GDM1 (cell line): ENCODE measurements at places on chromosomes 1 and 21.

GRCh38 chr1:56898005-56898373 lies 43.4 kb downstream of the C8A start:
- no peak for DNase-seq

GRCh38 chr1:26994787-26995517 lies 1.5 kb downstream of the TRNP1 start:
- no peak for DNase-seq

GRCh38 chr1:220804202-220804586 lies 17.5 kb downstream of the MTARC1 start:
- no peak for DNase-seq

GRCh38 chr1:151790940-151791651 lies 796 bp upstream of the TDRKH start:
- DNase-seq, result no peak

DNA sequence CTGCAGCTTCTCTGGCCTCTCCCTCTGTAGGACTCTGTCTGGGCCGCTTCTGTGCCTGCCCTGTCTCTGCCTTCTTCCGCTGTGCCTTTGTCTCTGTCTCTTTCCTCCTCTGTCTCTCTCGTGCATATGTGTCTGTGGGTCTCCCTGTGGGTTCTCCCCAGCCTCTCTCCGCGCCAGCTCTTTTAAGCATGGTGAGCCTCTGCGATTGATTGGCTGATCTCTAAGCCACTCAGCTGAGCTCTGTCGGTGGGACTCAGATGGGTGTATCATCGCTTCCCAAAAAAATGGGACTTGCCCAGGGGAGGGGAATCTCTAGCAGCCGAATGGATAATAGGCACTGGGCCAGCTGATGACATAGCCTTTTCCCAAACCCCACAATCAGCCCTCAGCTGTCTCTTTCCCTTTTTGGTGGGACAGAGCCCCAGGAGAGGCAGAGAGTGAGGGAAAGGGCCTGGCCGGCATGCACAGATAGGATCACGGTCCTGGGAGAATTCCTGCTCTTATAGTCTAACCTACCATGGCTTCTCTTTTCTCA lies at the start of gene ADAMTS4:
Gene ADAMTS4, minus strand, starts transcription at position 158 of the 535 bp plus-strand sequence. CDS start 427 bp downstream, outside the sequence.
- DNase-seq, result no peak

- no peak for DNase-seq
Measured at GRCh38 chr1:24968941-24969585, 39.0 kb upstream of the RUNX3 start.

- DNase-seq, result no peak
Measured at GRCh38 chr21:41747943-41748738, 18.7 kb downstream of the RIPK4 start.

- DNase-seq, result no peak
Measured at GRCh38 chr1:28756846-28757245, 20.1 kb downstream of the YTHDF2 start.

DNA sequence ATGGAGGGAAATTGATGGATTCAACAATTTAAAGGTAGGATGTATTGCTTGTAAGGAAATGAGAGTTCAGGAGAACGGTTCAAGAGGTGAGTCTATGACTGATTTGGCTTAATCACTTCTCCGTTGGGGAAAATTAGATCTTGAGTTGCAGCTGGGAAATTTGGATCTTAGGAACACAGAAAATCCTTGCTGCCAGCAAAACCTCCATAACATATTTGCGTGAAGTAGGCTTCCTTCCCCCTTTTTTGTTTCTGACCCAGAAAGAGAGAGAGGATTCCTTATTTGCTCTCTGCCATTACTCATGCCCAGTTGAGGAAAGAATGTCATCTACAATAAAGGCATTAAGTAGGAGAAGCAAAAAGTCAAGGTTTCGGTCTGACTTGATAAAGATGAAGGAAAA lies 73.5 kb upstream of the PDC start:
- DNase-seq, result no peak

GRCh38 chr1:89672489-89673183 lies 39.7 kb downstream of the LRRC8C start:
- no peak for DNase-seq

DNA sequence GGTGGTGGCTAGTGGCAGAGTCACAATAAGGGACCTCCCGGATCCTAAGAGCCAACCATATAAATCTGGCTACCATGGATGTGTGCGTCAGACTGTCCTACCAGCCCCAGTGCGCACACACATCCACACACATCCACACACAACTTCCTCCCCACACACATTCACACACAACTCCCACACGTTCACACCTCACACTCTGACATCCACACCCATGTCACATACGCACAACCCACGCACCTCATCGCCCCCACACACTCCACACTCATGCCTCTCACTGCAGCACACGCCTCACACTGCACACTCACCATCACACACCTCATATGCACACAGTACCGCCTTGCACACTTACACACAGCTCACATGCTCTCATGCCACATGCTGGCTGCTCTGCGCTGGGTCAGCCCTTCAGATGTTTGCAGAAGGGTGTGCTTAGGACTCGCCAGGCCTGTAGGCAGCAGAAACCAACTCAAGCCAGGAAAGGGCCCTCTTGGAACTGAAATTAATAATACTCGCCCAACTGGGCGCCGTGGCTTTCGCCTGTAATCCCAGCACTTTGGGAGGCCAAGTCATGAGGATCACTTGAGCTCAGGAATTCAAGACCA lies 3.0 kb downstream of the LDLRAD2 start:
- DNase-seq, result no peak

- DNase-seq, result no peak
Measured at GRCh38 chr21:31405604-31406003, 61.5 kb upstream of the TIAM1 start.

- DNase-seq, result peak; percentile 46
Measured at GRCh38 chr1:224592636-224593582, 23.2 kb upstream of the CNIH3 start.

DNA sequence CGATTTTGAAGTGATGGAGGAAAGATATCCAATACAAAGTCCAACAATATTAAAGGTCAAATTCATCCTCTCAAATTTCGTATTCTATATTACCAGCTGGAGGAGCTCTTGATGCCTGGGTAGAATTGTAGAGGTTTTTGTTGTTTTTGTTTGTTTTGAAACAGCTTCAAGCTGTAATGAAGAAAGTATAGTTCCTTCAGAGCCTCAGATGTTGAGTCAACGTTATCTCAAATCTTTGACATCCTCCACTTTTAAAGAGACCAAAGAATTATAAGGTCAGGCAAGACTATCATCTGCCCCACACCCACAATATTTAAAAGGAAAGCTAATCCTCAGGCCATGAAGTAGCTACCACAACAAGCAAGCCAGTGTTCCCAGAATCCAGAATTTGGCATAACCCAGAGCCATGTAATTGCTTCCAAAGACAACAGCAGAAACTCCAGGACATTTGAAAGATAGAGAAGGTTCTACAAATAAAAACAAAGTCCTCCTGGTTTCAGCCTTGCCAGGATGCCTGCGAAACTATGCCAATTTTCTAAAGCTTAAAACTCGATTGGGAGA lies 24.9 kb downstream of the VAV3 start:
- DNase-seq, result no peak

DNA sequence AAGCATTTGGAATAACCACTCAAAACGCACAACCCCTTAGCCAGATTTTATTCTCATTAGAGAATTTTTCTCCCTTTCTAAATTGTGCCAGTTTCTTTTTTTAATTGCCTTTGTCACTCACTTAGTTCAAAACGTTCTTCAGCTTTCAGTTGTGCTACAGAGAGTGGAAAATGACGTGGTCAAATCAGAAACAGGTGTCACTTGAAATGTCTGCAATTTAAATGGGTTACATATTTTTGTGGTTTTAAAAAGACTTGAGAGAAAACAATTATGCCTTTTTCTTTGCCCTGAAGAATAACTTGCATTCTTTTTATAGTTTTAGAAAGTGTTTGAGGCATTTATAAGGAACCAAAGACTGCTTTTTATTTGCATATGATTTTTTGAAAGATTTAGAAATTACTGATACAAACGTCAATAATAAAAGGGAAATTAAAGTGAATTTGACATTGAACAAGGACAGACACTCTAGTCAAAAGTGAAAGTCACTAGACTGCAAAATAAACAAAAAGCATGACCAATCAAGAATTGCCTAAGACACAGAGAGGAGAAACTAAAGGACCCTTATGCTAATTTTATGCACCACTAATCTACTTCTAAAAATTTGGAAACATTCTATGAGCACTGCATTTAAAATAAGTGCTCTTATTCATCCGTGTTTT lies 191.0 kb downstream of the TPR start:
- DNase-seq, result no peak

- no peak for DNase-seq
Measured at GRCh38 chr1:235843461-235843961, 23.2 kb downstream of the LYST start.

DNA sequence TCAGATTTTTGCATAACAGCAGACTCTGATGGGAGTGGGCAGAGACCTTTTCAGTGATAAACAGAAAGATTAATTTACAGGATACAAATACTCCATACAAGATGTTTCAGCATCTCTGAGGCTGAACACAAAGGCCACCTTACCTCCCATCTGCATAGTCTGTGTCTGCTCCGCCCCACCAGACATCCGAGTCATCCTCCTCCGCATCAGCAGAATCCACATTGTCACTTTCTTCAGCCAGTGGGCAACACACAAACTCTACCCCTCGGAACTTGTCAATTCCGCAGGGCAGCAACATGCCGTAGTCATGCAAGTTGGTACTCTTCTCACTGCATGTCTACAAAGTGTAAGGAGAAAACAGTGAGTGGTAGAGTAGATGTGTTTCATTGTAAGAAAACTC lies 119.7 kb downstream of the APP start:
- DNase-seq, result no peak

- no peak for DNase-seq
Measured at GRCh38 chr1:25561421-25562100, 18.2 kb downstream of the LDLRAP1 start.

GRCh38 chr1:39593386-39593785 lies 16.8 kb upstream of the PABPC4 start:
- DNase-seq, result no peak

DNA sequence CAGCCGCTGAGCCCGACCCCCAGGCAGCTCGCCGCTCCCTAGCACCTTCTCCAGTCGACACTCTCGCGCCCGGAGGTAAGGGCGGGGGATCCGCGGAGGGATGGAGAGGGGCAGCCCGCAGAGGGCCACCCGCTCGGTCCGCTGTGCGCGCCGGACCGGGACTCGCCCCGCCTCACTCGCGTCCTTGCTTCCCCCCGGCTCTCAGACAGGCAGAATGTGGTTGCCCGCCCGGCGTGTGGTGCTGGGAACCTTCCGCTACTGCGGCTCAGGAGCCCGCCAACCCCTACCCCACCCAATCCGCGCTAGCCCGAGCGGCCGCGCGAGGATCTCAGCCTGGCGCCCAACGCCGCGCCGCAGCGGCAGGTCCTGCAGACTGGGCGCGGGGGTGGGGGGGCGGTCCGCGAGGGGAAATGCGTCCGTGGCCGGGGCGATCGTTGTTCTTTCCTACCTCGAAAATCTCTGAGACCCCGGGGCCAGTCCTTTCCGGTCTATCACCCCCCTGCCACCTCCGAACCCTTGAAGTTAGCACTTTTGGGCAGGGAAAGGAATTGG lies 404 bp downstream of the LRRC8C start:
- DNase-seq, result peak; percentile 71

DNA sequence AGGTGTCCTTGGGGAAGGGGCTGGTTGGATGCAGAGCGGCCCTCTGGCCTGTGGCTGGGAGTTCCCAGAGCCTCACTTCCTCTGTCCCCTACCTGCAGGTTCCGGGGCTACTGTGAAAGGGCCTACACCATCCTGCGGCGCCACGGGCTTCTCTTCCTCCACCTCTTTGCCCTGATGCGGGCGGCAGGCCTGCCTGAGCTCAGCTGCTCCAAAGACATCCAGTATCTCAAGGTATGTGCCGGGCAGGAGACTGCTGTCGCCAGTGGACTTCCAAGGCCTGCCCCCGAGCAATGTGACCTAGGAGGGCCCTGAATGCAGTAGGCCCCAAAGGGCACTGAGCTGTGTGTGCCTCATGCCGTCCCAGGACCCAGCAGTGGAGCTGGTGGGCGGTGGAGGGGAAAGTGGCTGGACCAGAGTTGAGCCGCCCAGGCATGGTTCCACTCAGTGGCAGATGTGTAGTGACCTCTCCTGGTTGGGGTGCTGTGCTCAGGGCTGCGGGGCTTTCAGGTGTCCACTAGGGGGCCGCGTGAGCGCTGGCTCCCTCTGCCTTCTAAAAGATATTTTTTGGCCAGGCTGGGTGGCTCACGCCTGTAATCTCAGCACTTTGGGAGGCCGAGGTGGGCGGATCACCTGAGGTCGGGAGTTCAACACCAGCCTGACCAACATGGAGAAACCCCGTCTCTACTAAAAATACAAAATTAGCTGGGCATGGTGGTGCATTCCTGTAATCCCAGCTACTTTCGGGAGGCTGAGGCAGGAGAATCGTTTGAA lies 73.4 kb downstream of the PIK3CD start:
- peak; percentile 51 for DNase-seq

DNA sequence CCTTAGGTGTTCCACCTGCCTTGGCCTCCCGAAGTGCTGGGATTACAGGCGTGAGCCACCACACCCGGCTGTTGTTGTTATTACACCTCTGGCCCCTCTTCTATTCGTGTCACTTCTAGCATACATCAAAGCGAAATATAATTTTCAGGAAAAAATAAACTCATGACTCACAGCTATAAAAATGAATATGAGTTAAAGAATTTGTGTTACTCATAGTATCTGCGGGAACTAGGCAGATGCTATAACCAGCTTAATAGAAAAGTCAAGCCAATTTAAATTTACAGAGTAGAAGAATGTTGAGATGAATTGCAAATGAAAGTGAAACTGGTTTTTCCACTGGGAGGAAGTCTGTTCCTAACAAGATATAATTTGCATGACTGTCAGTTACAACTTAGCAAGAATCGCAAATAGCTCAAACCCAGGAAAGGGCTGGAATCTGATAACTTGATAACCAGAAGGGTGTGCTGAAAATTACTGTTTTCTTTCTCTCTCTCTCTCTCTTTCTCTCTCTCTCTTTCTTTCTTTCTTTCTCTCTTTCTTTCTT lies 11.2 kb downstream of the OR2W3 start:
- DNase-seq, result peak; percentile 62

DNA sequence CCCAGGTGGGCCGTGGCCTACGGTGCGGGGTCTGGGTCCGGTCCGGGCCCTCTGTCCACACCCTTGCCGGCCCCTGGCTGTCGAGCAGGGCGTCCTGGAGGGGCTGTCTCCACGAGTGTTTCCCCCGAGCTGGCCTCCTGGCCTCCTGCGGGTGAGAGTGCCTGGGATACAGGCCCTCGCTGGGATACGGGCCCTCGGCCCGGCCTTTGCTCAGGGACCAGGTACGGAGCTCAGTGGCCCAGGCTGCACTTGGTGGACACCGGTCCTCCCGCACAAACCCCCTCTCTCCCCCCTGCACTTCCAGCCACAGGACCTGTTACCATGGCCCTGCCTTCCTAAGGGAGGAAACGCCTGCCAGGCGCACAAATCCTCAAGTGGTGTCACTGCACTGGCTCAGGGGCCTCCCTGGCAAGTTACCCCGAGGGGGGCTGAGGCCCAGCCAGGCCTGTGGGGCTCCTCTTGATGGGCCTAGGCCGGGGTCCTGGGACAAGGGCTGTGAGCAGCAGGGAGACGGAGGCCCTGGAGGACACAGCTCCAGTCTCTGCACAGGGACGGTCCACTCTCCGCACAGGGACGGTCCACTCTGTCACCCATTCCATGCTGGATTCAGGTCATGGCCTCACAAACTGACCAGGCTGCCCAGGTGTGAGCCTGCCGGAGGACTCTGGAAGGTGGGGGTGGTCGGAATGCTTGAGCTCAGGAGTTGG lies 18.2 kb upstream of the RNF223 start:
- no peak for DNase-seq

GRCh38 chr1:65343286-65343685 lies 33.9 kb downstream of the DNAJC6 start:
- no peak for DNase-seq
